ENCODE measurements at places on chromosomes 16 and 17. TPM values are rescaled to one million over a fixed set of nuclear protein-coding genes. Genes with fewer than 3 reads are reported as not detected.

The ZG16B gene
- polyA plus RNA-seq = not detected

DNA sequence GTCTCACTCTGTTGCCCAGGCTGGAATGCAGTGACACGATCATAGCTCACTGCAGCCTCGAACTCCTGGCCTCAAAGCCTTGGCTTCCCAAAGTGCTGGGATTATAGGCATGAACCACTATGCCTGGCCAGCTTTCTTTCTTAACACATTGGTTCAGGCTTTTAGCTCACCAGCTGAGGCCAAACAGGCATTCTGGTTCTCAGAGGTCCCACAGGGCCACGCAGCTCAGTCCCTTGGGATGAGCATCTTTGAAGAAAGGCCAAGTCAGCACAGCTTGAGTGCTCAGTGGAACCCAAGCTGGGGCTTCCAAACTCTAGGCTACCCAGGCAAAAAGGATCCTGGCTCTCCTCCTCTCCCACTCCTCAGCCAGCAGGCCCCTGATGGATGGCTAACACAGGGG, 2.5 kb downstream of the PIK3R5 start:
- DNase-seq = no peak

GRCh38 chr17:17243163-17243562, 6.2 kb upstream of the FLCN start:
- DNase-seq = no peak

DNA sequence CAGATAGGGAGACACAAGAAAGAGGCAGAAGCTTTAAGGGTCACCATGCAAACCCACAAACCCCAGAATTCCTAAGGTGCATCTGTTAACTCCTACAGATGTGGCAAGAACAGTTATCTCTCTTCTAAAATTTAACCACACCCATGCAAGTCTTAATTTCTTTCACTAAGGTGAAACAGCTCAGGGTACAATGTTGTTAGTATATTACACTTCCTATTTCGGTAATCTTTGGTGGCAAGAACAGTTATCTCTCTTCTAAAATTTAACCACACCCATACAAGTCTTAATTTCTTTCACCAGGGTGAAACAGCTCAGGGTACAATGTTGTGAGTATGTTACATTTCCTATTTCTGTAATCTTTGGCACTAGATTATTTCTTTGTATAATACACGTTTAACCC, 6.6 kb downstream of the CCL23 start:
- DNase-seq = no peak

GRCh38 chr16:48408688-48409087, 23.5 kb upstream of the SIAH1 start:
- no peak for DNase-seq

DNA sequence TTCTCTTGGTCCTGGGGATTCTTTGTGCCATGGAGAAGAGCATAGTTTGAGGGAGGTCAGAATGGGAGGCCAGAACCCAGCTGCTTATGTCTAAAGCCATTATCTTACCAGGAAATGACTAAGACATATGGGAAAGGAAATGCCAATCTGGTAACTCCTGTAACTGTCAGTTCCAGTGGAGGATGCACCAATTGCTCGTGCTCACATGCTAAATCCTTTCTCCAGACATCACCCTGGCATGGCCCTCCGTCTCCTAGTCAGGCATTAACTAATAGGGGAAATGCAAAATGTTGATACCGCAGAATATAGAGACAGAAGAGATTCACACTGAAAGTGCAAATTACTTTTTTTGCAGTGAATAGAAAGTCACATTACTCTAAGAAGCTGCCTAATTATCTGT, 255.6 kb upstream of the HSBP1 start:
- no peak for DNase-seq

GRCh38 chr17:63405741-63406261, 40.3 kb downstream of the CYB561 start:
- no peak for DNase-seq

GRCh38 chr16:13012601-13013000, 111.2 kb downstream of the SHISA9 start:
- DNase-seq = no peak

The RASL10B gene
- polyA plus RNA-seq = 21.8 TPM

The ERCC4 gene
- 1.6 TPM for polyA plus RNA-seq

The ARL5C gene
- not detected for polyA plus RNA-seq

The LPO gene
- 0.38 TPM for polyA plus RNA-seq

GRCh38 chr17:75073618-75074047, 14.1 kb upstream of the SLC16A5 start:
- DNase-seq = no peak

Measured in H1 (cell line).